ENCODE measurements at places on chromosomes 2 and 18. TPM values are rescaled to one million over a fixed set of nuclear protein-coding genes. Genes with fewer than 3 reads are reported as not detected.

The TUBA3E gene
- not detected for total RNA-seq

The NXPH2 gene
- total RNA-seq: not detected

The C1D gene
- 29.6 TPM for total RNA-seq

The TXNDC2 gene
- total RNA-seq: 0.08 TPM

The SERPINB5 gene
- 0.29 TPM for total RNA-seq

The RAMP1 gene
- 49.1 TPM for total RNA-seq

The IL1RL2 gene
- total RNA-seq: 1.1 TPM

The FAM117B gene
- total RNA-seq: 20.9 TPM

The INPP5D gene
- total RNA-seq: 19.6 TPM

The ALK gene
- 0.25 TPM for total RNA-seq

The GCG gene
- not detected for total RNA-seq

The MDH1 gene
- 204 TPM for total RNA-seq

The DQX1 gene
- total RNA-seq: not detected

The ATP6V1B1 gene
- 1.3 TPM for total RNA-seq

The VSNL1 gene
- 7.2 TPM for total RNA-seq

The PNPT1 gene
- 24.4 TPM for total RNA-seq

The TUBA4B gene
- not detected for total RNA-seq

The MEP1B gene
- not detected for total RNA-seq

The PKDCC gene
- total RNA-seq: 43.3 TPM

The REG3G gene
- total RNA-seq: not detected

The FNDC4 gene
- total RNA-seq: 35.3 TPM

The AMER3 gene
- total RNA-seq: not detected

The UGT1A5 gene
- total RNA-seq: not detected

The ZBTB7C gene
- total RNA-seq: 39.5 TPM

The G6PC2 gene
- not detected for total RNA-seq

The SLC23A3 gene
- total RNA-seq: 1.1 TPM

The RNF152 gene
- 11.6 TPM for total RNA-seq

The HSBP1L1 gene
- 28.2 TPM for total RNA-seq

The AFG3L2 gene
- total RNA-seq: 41.0 TPM

The TMEM87B gene
- total RNA-seq: 29.8 TPM

The RAB6D gene
- not detected for total RNA-seq

The ARL4C gene
- 16.0 TPM for total RNA-seq

The ASB3 gene
- total RNA-seq: 23.6 TPM

The CYP26B1 gene
- 13.7 TPM for total RNA-seq

The PLA2R1 gene
- total RNA-seq: 7.3 TPM

The GPR17 gene
- not detected for total RNA-seq

The SERPINB12 gene
- total RNA-seq: not detected

The SLC38A11 gene
- total RNA-seq: 4.3 TPM

The AUP1 gene
- total RNA-seq: 111 TPM

The DGUOK gene
- 41.8 TPM for total RNA-seq

The LCLAT1 gene
- total RNA-seq: 11.7 TPM

The ANO7 gene
- total RNA-seq: 2.3 TPM

The TWIST2 gene
- total RNA-seq: 3.3 TPM

The ABHD3 gene
- total RNA-seq: 10.3 TPM

The EML4 gene
- 64.0 TPM for total RNA-seq

The NHEJ1 gene
- total RNA-seq: 16.4 TPM

The FAM228A gene
- total RNA-seq: 0.72 TPM

The COL3A1 gene
- total RNA-seq: 165 TPM

The CLHC1 gene
- 13.8 TPM for total RNA-seq

The PLCD4 gene
- 3.3 TPM for total RNA-seq

The PXDN gene
- 13.5 TPM for total RNA-seq

The KLF7 gene
- 32.6 TPM for total RNA-seq

The MBOAT2 gene
- 1.5 TPM for total RNA-seq

The RPIA gene
- 13.8 TPM for total RNA-seq

The SOS1 gene
- total RNA-seq: 30.9 TPM
